ENCODE measurements at places on chromosomes 16 and 17.

DNA sequence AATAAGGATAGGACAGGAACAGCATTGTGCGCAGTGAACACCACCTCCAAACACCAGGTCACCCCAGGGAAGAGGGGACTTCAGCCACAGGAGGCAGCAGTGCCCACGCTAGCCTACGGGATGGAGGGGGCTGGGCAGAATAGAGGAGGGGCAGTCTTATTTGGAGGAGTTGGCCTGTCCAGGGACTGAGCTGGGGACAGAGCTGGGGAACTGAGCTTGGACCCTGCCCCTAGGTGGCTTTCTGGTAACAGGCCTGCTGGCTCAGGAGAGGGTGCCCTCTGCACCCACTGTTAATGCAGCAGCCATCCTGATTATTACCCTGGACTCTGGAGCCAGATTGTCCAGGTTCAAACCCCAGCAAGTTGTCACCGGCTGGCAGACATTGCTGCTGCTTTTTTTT lies 9.3 kb downstream of the CCDC102A start:
- DNase-seq: no peak

DNA sequence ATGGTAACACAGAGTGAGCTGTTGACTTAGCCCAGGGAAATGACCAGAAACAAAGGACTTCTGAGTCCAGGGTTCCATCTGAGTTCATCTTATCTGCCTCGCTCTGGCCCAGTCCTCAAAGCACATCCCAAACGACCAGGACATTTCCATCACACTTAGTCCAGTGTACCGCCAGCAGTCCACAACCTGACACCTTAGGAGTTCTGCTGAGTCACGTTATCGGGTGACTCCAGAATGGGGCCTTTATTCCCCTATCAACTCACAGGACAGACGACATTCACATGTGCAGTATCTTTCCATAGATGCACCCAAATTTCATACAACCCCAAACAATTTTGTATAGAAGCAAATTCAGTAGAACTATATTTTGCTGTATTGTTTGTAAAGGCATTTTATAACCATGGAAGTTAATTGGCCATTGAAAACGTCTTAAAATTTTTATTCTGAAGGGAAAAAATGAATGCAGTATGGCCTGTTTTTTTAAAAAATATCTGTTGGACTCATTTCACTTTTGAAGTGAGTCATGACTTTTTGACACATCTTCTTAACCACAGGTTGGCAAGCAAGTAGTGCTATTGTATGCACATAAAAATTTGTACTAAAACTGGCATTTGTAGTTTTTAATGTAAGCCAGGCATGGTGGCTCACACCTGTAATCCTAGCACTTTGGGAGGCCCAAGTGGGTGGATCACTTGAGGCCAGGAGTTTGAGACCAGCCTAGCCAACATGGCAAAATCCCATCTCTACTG lies 46.3 kb downstream of the ZNF18 start:
- DNase-seq: no peak

DNA sequence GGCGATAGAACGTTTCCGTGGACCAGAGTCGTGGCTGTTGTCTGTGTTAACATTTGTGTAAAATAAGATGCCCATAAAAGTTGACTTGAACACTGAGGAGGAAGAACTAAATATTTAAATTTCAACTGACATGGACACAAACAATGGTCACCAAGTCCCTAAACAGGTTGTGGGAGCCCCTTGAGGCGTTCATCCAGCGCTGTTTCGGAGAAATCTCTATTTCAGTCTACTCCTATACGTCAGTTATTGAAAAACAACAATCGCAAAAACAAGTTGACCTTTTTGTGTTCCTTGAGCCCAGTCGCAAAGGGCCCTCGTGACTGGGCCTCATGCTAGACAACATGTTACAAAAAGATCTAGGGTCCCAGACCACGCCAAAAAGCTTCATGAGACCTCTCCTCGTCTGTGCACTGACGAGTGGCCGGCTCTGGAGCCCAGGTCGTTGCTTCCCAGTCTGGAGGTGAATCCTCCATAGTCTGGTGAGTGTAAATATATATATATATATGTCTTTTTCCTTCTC lies 439 bp upstream of the TMEM231 start:
- DNase-seq: no peak

DNA sequence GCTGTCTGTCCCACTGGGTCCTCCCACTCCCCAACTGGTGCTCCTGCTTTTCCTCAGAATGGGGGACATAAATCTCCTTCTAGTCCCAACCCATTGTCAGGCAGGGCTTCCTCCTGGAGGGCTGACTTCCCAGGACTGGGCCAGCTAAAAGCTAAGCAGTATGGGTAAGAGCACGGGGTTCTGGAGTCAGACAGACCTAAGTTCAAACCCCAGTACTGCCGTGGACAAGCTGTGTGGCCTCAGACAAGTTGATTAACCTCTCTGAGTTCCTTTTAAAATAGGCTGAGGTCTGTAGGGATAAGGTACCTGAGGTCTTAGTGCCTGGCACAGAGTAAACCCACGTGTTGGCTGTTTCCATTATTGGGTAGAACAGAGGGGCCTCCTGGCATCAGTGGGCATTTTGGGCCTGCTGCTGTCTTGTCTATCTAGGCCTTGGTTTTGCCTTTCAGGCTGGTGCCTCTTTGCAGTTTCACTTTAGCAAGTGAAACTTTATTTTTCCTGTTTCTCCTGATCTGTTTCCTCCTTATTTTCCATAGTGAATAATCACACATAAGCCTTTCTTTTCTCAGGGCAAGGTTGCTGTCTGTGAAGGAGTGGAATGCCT lies 114.6 kb downstream of the PRKCB start:
- DNase-seq: no peak

GRCh38 chr17:17034026-17034425 lies 8.2 kb upstream of the MPRIP start:
- DNase-seq: no peak

DNA sequence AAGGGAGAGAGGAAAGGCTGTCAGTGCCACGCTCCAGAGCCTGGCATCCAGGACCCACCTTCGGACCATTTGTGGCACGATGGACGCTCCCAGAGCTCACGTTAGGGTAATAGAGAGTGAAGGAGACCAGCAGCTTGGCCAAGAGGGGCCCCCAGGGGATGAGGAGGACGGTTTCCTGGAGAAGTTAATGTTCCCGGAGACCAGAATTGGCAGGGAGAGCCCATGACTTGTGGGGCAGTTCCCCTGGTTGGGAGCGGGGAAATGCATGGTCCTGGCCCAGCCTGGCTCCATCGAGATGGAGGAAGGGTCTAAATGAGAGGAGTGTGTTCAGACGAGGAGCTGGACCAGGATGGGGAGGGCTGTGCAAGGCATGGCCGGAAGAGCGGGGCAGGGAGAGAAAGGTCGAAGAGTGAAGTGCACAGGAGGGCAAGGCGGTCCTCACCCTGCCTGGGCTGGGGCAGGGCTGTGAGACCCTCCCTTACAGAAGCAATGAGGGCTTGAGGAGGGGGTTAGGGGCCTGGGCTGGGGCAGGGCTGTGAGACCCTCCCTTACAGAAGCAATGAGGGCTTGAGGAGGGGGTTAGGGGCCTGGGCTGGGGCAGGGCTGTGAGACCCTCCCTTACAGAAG lies 2.9 kb upstream of the HIC1 start:
- no peak for DNase-seq

DNA sequence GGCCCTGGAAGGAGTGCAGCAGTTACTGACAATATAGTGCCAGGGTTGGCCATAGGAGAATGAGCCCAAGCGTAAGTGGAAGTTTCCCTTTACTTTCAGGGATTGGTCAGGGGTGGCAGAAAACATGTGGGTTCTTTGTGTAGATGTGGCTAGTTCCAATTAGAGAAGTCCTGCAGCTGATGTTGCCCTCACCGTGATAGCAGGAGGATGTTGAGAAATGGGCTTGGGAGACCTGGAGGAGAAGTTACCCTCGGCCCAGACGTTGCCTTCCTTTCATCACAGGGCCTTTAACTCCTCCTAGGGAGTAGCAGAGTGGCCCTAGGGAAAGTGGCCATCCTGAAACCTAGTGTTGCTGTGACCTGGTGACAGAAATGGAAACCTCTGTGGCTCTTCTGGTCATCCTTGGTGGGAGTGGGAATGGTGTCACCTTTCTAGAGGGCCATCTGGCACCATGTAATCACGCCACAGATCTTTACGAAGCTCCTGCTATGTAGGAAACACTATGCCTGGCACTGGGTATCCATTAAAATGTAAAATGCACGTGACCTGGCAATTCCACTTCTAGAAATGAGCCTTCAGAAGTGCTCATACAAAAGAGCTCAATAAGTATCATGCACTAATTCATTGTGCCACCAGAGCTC lies 6.7 kb downstream of the TMEM92 start:
- DNase-seq: no peak

Measured in T47D (cell line).